ENCODE measurements at places on chromosomes 6 and 20. TPM values are rescaled to one million over a fixed set of nuclear protein-coding genes. Genes with fewer than 3 reads are reported as not detected.

Gene IL20RA
- total RNA-seq, result 2.6 TPM

Gene GJA10
- total RNA-seq, result 0.05 TPM

Gene C2
- total RNA-seq, result 9.0 TPM

Gene BMP2
- total RNA-seq, result 0.47 TPM

GRCh38 chr20:7667194-7667593 is 273.1 kb downstream of the HAO1 start:
- no peak for DNase-seq
- no peaks in the 10 kb centered on the region for H3K36me3 ChIP-seq
- H3K27me3 ChIP-seq, result no peaks in the 10 kb centered on the region
- no peak overlapping the region for H3K4me3 ChIP-seq
- H3K4me1 ChIP-seq, result no peaks in the 10 kb centered on the region
- no peak overlapping the region for H3K27ac ChIP-seq

DNA sequence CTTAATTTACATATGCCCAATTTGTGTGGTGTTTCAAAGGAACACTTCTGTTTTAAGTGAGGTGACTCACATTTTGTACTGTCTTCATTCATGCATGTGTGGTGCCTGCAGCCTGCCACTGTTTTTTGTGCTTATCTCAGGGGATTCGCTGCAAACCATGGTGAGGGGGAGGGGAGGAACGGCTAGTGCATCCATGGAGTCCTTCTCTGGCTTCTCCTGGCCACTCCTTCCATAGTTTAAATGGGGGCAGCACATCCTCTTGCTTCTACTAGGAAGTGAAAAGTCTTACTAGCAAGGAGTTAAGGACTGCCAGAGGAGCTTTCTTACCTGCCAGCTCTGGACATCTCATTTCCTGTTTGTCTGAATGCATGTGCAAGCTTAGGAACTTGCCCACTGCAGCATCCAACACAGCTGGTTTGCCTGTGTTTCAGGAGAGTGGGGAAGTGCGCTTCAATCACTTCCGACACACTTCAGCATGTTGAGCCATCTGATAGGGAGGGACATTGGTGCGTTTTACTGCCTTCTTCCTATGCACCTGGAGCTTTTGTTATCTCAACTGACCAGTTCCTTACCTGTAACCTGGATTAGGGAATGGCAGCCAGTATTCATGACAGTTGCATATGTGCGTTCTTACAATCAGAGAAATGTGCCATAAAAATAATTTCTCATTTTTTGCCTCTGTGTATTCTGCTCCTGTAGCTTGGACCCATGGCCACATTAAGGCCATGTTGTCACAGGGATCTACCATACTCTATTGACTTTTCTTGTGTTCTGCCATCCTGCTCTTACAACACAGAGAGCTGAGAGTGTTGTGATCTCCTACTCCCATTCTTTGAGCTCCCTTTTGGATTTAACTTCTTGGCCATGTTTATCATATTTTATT is 211.3 kb downstream of the ARID1B start:
- peak overlapping the region; percentile 21 for H3K27ac ChIP-seq
- H3K4me1 ChIP-seq, result peaks cover 5% of the 10 kb centered on the region
- H3K4me3 ChIP-seq, result no peak overlapping the region
- no peak for DNase-seq
- no peaks in the 10 kb centered on the region for H3K27me3 ChIP-seq

- H3K36me3 ChIP-seq, result no peaks in the 10 kb centered on the region
- peaks cover 41% of the 10 kb centered on the region for H3K27me3 ChIP-seq
- H3K4me1 ChIP-seq, result no peaks in the 10 kb centered on the region
Measured at GRCh38 chr20:57610261-57610952, 9.8 kb downstream of the ZBP1 start.

- H3K4me1 ChIP-seq, result no peaks in the 10 kb centered on the region
- H3K4me3 ChIP-seq, result no peak within 1 kb of the TSS
- no peak for DNase-seq
- H3K36me3 ChIP-seq, result no peaks in the 10 kb centered on the region
Measured at GRCh38 chr6:52087498-52087999, at the start of gene PKHD1. TSS of gene PKHD1 (minus strand) at chr6:52087613. CDS start at chr6:52084933, 2,680 bp downstream.

- H3K36me3 ChIP-seq, result no peaks in the 10 kb centered on the region
- no peak for DNase-seq
- no peak overlapping the region for H3K27ac ChIP-seq
- H3K4me1 ChIP-seq, result no peaks in the 10 kb centered on the region
- H3K27me3 ChIP-seq, result no peaks in the 10 kb centered on the region
Measured at GRCh38 chr6:46626228-46626909, 26.2 kb downstream of the CYP39A1 start.

DNA sequence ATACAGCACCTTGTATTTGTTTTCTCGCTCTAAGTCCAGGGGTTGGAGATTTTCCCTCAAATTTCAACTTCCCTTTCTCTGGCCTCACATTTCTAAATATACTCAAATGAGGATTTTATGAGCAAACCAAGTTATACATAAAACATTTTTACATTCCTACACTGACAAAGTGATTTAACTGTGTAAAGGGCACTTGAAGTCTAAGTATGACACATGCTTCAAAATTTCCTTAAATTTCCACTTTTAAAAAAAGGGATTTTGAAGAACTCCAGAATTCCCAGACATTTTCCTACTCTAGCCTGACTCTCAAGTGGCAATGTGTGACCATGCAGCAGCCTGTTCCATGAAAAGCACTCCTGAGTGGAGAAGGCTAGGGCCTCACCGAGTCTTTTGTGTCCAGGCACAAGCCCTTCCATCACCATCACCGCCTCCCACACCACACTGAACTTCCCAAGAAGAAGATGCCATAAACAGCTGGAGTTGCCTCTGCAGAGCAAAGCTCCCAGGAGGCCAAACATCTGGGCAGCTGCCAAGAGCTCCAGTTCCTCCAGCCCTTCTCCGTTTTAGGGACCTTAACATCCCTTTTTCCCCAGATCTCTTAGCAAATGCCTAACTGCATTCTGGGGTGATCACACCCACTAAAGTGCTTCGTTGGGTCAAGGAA is 68.9 kb downstream of the NCR2 start:
- no peak overlapping the region for H3K27ac ChIP-seq
- no peak for DNase-seq
- no peaks in the 10 kb centered on the region for H3K36me3 ChIP-seq
- peaks cover 4% of the 10 kb centered on the region for H3K27me3 ChIP-seq
- peaks cover 8% of the 10 kb centered on the region for H3K4me1 ChIP-seq
- H3K4me3 ChIP-seq, result no peak overlapping the region

DNA sequence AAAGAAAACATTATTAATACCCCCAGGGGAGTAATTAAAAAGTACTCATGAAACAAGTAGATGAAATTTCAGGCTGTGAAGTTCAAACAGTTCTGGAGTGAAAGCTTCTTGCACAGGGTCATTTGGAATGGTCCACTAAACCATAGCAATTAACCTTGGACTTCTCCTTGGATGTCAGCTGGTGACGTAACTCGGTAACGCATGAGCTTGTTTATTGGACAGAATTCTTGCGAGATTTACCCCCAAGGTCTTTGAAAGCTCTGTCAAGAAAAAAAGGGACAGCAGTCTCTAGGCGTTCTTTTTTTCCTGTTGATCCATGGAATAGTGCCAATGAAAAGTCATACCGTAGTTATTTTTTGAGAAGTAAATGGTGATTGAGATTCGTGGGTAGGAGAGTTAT is 2.2 kb downstream of the CD83 start:
- peak overlapping the region; percentile 60 for H3K4me3 ChIP-seq
- H3K27ac ChIP-seq, result no peak overlapping the region
- no peak for DNase-seq
- peaks cover 6% of the 10 kb centered on the region for H3K4me1 ChIP-seq
- H3K36me3 ChIP-seq, result peaks cover 2% of the 10 kb centered on the region

DNA sequence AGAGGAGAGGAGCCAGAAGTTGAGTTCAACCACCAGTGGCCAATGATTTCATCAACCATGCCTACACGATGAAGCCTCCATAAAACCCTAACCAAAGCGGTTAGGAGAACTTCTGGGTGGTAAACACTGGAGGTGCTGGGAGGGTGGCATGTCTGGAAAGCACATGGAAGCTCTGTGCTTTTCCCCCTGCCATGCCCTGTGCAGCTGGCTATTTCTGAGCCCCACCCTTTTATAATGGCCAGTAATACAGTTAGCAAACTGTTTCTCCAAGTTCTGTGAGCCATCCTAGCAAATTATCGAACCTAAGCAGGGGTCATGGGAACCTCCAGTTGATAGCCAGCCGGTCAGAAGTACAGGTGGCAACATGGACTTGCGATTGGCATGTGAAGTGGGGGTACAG is 147.8 kb upstream of the INSM1 start:
- no peaks in the 10 kb centered on the region for H3K27me3 ChIP-seq
- no peak overlapping the region for H3K4me3 ChIP-seq
- no peaks in the 10 kb centered on the region for H3K4me1 ChIP-seq
- no peak overlapping the region for H3K27ac ChIP-seq
- DNase-seq, result no peak

- H3K4me3 ChIP-seq, result no peak overlapping the region
- DNase-seq, result no peak
- H3K4me1 ChIP-seq, result peaks cover 39% of the 10 kb centered on the region
- no peaks in the 10 kb centered on the region for H3K27me3 ChIP-seq
Measured at GRCh38 chr6:14475306-14475705, 357.7 kb downstream of the CD83 start.

- no peaks in the 10 kb centered on the region for H3K36me3 ChIP-seq
- no peak for DNase-seq
- H3K4me3 ChIP-seq, result no peak overlapping the region
- H3K4me1 ChIP-seq, result no peaks in the 10 kb centered on the region
- no peak overlapping the region for H3K27ac ChIP-seq
Measured at GRCh38 chr6:168415993-168416530, 24.9 kb upstream of the SMOC2 start.

DNA sequence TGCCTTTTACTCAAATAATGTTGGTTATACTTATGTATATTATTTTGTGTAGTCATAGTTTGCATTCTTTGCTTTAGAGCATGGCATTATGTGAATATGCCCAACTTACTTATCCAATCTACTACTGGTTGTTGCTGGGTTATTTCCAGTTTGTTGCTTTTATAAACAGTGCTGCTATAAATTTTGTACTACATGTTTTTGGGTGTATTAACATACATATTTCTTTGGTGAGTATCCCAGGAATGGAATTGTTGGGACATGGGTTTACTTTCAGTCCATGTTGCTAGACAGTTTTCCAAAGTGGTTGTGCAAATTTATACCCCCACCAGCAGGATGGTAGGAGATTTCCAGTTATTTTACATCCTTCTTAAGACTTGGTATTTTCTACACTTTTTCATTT is 157.1 kb upstream of the THEMIS start:
- H3K27me3 ChIP-seq, result no peaks in the 10 kb centered on the region
- no peak for DNase-seq
- no peaks in the 10 kb centered on the region for H3K36me3 ChIP-seq

DNA sequence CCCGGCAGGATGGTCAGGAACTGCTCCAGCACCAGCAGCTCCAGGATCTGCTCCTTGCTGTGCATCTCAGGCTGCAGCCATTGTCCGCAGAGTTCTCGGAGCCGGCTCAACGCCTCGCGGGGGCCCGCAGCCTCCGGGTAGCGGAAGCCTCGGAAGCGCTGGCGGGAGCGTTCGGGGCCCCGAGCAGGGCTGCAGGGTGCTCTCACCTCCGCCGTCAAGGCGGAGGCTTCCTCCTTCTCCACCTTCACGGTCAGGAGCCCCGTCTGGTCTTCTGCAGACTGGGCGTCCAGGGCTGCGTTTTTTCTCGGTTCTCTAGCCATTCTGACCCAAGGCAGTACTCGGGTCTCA is 434 bp downstream of the ZKSCAN4 start:
- no peaks in the 10 kb centered on the region for H3K27me3 ChIP-seq
- H3K36me3 ChIP-seq, result peaks cover 16% of the 10 kb centered on the region
- H3K27ac ChIP-seq, result peak overlapping the region; percentile 73
- H3K4me3 ChIP-seq, result peak overlapping the region; percentile 93
- no peak for DNase-seq

- H3K27ac ChIP-seq, result peak overlapping the region; percentile 82
- peak; percentile 0 for DNase-seq
- H3K36me3 ChIP-seq, result peaks cover 47% of the 10 kb centered on the region
- H3K4me3 ChIP-seq, result no peak overlapping the region
- no peaks in the 10 kb centered on the region for H3K27me3 ChIP-seq
- peaks cover 12% of the 10 kb centered on the region for H3K4me1 ChIP-seq
Measured at GRCh38 chr6:110619275-110619908, 143.0 kb upstream of the SLC22A16 start.

- H3K36me3 ChIP-seq, result no peaks in the 10 kb centered on the region
- no peak overlapping the region for H3K27ac ChIP-seq
- H3K27me3 ChIP-seq, result no peaks in the 10 kb centered on the region
- no peak for DNase-seq
- no peak overlapping the region for H3K4me3 ChIP-seq
Measured at GRCh38 chr6:145743332-145743731, 8.0 kb upstream of the EPM2A start.

GRCh38 chr20:31606804-31607639 is 1.9 kb downstream of the ID1 start:
- H3K27ac ChIP-seq, result peak overlapping the region; percentile 57
- H3K4me3 ChIP-seq, result peak overlapping the region; percentile 20
- DNase-seq, result no peak
- H3K4me1 ChIP-seq, result peaks cover 72% of the 10 kb centered on the region
- H3K36me3 ChIP-seq, result no peaks in the 10 kb centered on the region
- peaks cover 60% of the 10 kb centered on the region for H3K27me3 ChIP-seq

- peaks cover 16% of the 10 kb centered on the region for H3K4me1 ChIP-seq
- H3K36me3 ChIP-seq, result no peaks in the 10 kb centered on the region
- H3K27ac ChIP-seq, result no peak overlapping the region
- H3K4me3 ChIP-seq, result no peak overlapping the region
- no peak for DNase-seq
- H3K27me3 ChIP-seq, result peaks cover 2% of the 10 kb centered on the region
Measured at GRCh38 chr6:107616775-107617174, 126.9 kb downstream of the SOBP start.

DNA sequence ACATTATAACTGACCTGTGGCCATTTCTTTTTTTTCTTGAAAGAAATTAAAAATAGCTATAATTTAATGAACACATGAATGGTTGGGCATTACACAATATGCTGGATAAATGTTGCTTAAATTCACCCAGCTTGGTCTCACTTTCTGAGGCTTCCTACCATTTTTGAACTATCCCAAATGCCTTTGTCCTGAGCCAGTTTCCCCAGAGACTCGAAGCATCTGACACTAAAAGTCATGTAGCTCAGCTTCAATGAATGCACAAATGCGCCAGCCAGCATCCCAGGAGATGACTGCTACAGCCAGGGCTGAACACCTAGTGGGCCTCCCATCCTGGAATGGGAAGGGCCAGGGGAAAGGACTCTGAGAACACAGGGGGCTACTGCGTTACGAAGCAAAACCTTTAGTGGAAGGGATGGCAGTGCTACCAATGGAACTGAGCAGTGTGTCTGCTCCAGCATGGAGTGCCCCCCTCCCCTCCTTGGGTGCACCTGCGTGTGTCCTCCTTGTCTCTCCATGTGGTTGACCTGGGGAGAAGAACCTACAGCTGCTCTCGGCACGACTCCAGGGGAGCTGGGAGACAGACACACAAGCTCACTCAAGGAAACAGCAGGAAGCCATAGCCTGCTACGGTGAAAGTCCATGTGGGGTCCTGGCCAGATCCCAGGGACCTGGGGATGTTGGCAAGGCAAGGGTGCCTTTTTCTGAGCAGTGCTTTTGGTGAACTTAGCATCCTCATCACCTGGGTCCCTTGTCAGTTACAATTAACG is 60.9 kb downstream of the IRF4 start:
- H3K27me3 ChIP-seq, result peaks cover 4% of the 10 kb centered on the region
- H3K36me3 ChIP-seq, result no peaks in the 10 kb centered on the region
- H3K4me3 ChIP-seq, result no peak overlapping the region
- H3K27ac ChIP-seq, result no peak overlapping the region
- DNase-seq, result no peak

Measured in thymus (tissue), 14 donors.